ENCODE measurements at places on chromosomes 3 and 15.

GRCh38 chr3:112744106-112744505 lies 102.6 kb downstream of the CD200R1L start:
- no peak for DNase-seq

DNA sequence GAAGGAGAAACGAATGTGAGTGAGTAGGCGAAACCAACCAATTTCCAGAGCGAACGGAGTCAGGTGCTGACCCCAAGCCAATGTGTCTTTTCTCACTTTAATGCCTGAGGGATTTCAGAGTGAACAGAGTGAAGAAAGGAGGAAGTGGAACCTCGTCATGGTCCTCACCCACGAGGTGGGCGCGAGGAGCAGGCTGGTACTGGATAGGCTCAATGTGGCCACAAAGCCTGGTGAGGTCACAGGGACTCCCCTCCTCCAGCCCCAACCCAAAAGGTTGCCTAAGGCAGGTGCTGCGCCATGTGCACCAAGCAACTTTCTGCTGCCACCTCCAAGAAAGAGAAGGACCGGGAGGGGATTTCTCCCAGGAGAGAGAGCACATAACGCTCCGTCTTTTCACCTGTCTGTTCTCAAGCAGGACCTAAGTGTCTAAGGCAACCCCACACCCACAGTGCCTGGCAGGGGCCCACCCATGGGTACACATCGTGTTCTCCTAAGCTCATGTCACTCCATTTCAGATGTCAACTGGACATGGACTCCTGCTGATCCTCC lies 3.8 kb downstream of the NRROS start:
- no peak for DNase-seq

GRCh38 chr15:36811903-36812302 lies 232.5 kb downstream of the CDIN1 start:
- DNase-seq = no peak

DNA sequence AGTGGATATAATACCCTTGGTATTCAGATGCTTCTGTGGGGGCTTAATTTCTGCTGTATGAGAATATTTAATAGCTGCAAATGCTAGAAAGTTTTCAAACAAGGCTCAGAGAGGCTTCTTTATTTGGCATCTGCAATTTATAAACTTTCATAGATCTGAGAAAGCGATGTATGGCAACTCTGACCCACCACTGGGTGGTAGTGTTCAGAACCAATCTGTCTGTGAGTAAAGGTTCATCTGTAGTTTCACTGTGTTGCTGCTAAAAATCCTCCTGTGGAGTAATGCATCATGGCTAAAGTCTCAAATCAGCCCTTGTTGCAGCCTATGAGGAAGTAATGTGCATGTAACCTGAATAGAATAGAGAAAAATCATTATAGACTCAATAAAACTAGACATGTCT lies 47.4 kb downstream of the CLSTN2 start:
- DNase-seq = no peak

Measured in activated T-cell treated with anti-CD3 and anti-CD28 coated beads for 4 hours (primary cell).